ENCODE measurements at places on chromosomes 3 and 15. TPM values are rescaled to one million over a fixed set of nuclear protein-coding genes. Genes with fewer than 3 reads are reported as not detected.

DNA sequence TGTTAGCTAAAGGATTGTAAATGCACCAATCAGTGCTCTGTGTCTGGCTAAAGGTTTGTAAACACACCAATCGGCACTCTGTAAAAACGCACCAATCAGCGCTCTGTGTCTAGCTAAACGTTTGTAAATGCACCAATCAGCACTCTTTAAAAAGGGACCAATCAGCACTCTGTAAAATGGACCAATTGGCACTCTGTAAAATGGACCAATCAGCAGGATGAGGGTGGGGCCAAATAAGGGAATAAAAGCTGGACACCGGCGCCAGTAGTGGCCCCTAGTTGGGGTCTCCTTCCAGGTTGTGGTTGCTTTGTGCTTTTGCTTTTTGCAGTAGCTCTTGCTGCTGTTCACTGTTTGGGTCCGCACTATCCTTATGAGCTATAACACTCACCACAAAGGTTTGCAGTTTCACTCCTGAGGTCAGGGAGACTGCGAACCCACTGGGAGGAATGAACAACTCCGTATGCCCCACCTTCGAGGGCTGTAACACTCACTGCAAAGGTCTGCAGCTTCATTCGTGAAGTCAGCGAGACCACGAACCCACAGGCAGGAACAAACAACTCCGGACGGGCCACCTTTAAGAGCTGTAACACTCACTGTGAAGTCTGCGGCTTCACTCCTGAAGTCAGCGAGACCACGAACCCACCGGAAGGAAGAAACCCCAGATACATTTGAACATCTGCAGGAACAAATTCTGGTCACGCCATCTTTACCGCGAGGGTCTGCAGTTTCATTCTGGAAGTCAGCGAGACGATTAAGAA lies 1.1 kb upstream of the SUCLG2 start:
- DNase-seq, result no peak

DNA sequence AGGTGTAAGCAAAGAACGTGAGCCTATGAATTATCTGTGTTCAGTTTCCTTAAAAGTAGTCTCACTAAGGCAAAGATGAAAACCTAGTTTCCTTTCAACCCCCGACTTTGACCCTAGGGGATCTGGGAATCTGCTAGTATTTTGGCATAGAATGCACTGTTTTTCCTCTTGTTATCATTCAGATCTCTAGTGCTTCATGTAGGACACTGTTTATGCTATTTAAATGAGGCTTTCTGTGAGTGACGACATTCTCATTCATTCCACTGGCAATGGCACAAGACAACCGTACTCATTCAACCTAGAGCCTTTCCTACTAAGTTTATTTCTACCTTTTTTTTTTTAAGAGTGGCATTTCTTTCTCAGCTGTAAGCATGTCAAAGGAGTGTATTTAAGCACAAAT lies 67.0 kb downstream of the CHAC1 start:
- no peak for DNase-seq

The TNFAIP8L3 gene
- total RNA-seq, result 5.0 TPM

The SPESP1 gene
- 4.2 TPM for total RNA-seq

- DNase-seq, result no peak
Observed at GRCh38 chr15:87940768-87941167, 315.8 kb downstream of the NTRK3 start.

DNA sequence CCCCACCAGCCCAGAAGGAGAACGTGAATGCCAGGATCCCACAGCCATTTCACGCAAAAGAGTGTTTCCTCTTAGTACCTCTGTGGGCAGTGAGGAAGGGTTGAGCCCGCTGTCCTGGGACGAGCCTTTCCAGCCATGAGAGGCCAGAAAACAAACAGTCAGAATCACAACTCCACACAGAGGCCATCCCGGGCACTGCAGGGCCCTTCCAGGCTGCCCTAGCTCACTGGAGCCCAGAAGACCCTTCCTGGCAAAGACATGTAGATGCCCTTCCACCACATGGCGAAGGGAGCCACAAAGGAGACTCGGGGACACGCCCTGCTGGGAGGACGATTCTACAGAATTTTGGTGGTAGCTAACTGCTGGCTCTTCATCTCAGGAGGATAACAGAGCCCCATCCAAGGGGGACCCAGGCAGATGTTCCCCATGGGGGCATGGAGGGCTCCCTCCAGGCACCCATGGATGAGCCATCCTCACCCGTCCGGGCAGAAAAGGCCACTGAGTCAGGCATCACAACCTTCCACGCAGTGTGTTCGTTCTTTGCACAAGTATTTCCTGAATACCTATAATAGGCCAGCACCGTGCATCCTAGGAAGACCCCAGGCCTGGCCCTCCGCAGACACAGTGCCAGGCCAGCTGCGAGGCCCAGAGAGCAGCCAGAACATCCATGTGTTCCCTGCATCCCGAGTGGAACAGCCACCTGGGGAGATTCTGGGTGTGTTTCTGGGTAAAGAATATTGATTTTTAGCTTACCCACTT lies 47.2 kb downstream of the SLC12A8 start:
- DNase-seq, result no peak

GRCh38 chr3:5510300-5510699 lies 322.8 kb downstream of the EDEM1 start:
- no peak for DNase-seq

- DNase-seq, result no peak
Observed at GRCh38 chr3:188554404-188554803, 400.4 kb downstream of the LPP start.

- DNase-seq, result no peak
Observed at GRCh38 chr3:140505213-140505612, 172.7 kb upstream of the TRIM42 start.

GRCh38 chr15:89776274-89777072 lies at the start of gene MESP2:
Gene MESP2, plus strand, starts transcription at chr15:89776332. Its CDS starts 26 bp downstream, at chr15:89776358.
- DNase-seq, result peak; percentile 49

The TMIE gene
- 1.3 TPM for total RNA-seq

The TRPC1 gene
- 3.9 TPM for total RNA-seq

- DNase-seq, result no peak
Observed at GRCh38 chr3:79183496-79183895, 584.3 kb downstream of the ROBO1 start.

The ADAMTS17 gene
- 2.0 TPM for total RNA-seq

The SLC2A2 gene
- total RNA-seq, result not detected

The PP2D1 gene
- not detected for total RNA-seq

The WDR49 gene
- 1.1 TPM for total RNA-seq

GRCh38 chr15:57183614-57184344 lies 192.5 kb upstream of the CGNL1 start:
- DNase-seq, result no peak

The TMC3 gene
- not detected for total RNA-seq

DNA sequence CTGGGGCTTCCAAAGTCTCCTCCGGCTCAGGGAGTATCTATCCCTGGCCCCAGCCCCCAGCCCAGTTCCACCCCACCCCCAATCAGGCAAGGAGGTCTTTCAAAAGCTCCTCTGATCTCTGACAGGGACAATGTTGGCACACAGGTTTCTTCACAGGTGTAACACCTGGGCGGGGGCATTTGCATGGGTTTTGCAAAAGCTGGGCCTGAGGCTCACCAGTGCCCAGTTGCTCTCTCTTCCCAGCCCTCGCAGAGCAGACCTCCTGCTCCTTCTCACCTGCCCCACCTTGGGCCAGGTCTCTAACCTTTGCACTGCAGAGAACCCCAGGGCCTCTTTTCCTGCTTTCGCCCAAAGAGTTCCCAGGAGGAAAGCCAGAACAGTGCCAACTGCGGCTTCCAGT lies 8.6 kb upstream of the CSK start:
- no peak for DNase-seq

DNA sequence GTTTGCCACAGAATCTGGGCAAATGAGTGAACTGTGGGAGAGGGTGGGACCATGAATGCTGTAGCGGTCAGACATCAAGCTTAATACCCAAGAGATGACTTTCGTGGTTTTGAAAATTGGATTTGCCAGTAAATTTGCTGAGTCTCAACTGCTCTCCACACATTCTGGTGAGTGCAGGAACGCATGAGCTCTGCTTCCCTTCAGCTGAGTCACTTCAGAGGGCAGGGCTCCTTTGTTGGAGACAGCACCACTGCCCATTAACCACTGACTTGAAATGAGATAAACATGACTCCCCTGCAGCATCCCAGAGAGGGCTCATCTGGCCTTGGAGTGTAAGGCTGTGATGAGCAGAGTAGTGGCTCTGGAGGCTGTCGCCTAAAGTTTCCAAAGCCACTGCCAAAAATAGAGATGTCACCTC lies 22.6 kb downstream of the RARRES1 start:
- peak; percentile 78 for DNase-seq

DNA sequence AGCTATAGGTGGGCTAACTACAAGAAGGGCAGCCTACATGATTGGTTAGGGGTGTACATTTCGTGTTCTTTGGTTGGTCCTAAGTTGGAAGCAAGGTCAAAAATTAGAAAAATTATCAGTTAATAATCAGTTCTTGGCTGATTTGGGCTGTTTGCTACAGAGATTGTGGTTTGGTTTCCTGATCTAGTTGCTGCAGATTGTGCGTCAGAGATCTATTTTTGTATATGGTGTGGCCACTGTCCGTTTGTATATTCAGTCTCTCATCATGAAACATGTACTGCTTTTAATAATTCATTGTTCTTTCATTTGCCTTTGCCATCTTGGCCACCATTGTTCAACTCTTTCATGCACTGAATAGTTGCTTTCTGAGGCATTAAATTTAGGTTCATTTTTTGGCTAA lies 80.9 kb downstream of the LRRC3B start:
- DNase-seq, result no peak

DNA sequence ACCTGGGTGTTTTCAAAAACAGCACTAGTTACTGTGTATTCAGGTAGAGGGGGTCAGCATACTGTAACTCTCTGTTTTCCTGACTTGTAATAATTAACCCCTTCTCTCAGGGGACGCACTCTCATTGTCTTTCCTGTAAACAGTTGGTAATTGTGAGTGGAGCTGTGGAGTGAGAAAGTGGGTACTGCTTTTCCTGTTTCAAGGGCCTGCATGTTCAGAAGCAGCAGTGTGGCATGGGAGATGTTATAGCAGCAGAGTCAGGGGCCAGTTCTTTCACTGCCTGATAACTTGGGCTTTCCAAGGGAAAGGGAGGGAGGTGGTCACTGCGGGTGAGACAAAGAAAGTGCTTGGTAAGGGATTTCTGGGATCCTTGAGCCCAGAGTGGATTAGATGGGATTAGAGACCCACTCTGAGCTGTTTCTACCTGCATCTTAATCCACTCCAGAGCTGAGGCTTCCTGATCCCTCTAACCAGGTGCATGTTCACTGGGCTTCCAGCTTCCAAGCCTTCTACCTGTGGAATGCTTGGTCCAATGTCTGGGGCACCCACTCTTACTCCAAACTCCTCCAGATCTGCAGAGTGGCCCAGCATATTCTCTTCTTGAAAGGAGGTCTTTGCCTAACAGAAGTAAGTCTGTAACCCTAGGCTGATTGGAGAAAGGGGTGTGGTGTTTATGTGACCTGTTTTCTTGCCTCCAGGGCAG lies 105.2 kb downstream of the RPLP1 start:
- no peak for DNase-seq

DNA sequence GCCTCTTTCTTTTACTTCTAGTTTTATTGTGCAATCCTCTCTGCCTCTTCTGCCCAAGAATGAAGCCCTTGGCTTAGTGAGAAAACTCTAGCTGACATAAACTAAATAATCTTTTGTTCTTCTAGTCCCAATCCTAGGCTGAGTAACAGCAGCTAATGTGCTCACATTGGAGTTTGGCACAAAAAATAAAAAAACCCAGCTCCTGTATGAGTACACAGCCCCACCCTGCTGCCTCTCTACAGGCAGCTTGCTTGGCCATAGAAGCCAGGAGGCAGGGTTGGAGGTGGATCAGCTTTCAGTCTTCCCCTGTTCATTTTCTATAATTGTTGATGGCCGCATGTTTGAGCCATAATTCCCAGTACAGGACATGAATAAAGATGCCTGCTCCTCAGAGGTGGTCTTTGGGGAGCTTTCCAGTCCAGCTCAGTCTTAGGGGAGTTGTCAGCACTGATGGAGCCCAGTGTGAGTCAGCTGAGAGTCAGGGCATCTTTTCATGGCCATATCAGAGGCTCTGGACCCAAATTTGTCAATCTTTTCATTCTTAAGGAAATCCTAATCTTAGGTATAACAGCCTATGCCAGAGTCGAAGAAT lies 46.7 kb downstream of the RTP1 start:
- DNase-seq, result no peak

GRCh38 chr3:32844914-32845313 lies 27.1 kb downstream of the TRIM71 start:
- DNase-seq, result no peak

DNA sequence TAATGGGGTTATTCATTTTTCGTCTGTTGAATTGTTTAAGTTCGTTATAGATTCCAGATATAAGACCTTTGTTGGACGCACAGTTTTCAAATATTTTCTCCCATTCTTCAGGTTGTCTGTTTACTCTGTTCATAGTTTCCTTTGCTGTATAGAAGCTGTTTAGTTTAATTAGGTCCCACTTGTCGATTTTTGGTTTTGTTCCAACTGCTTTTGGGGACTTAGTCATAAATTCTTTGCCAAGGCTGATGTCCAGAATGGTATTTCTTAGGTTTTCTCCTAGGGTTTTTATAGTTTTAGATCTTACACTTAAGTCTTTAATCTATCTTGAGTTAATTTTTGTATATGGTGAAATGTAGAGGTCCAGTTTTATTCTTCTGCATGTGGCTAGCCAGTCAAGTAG lies 58.9 kb upstream of the ZNF280D start:
- no peak for DNase-seq

DNA sequence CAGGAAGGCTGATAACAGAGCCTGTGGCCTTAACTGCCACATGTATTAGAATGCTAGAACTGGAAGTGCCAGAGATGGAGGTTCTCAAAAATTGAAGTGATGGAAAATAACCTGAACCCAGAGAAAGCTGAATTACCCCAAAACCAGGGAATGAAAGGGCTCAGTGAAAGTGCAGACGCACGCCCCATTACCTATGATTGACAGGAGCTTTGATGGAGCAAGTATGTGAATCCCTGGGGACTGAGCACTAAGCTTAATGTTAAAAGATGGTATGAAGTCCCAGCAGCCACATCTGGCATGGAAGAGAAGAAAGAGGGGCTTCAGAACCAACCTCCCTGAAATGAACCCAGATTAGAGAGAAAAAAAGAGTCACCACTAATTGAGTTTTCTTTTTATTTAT lies 118.4 kb upstream of the FHIT start:
- DNase-seq, result no peak

DNA sequence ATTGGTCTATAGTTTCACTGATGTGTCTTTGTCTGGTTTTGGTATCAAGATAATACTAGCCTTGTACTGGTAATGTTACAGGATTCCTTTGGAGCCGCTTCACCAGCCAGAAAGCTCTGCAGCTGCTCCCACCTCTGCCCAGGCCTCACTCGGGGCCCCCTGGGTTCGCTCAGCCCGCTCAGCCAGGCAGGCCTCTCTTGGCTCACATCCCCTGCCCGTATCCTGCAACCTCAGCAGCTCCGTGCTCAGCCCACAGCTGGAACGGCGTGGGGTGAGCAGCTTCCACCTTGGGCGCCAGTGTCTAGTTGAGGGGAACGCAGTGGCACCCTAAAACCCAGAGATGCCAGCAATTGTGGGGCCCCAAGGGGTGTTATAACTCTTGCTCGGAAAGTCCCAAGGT lies 429.7 kb upstream of the ROBO2 start:
- DNase-seq, result no peak

DNA sequence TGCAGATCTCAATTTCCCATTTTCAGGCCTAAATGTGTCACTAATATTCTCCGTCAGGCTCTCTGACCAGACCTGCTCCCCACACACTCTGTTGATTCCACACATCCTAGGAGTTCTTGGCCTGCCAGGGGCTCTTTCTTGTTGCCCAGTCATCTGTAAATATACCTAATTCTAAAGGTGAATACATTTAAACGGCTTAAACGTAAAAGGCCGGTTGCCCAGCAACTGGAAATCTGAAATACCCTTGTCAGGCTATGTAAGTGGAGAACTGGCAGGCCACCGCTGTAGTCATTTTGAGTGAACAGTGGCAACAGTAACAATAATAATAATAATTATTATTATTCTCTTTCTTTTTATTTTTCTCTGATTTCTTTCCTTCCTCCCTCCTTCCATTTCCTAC lies 302.7 kb downstream of the AGBL1 start:
- DNase-seq, result no peak

All from bronchial epithelial cell (primary cell).